OCI-LY7 (cell line): ENCODE measurements at places on chromosomes 5 and 9. TPM values are rescaled to one million over a fixed set of nuclear protein-coding genes. Genes with fewer than 3 reads are reported as not detected.
A peak's percentile ranks its signal among the peaks of the same experiment; 100 is the strongest.

- DNase-seq = no peak
Observed at GRCh38 chr9:20662156-20662555, 21.9 kb upstream of the FOCAD start.

GRCh38 chr5:102772273-102772672 is 17.2 kb downstream of the PAM start:
- no peak for DNase-seq

DNA sequence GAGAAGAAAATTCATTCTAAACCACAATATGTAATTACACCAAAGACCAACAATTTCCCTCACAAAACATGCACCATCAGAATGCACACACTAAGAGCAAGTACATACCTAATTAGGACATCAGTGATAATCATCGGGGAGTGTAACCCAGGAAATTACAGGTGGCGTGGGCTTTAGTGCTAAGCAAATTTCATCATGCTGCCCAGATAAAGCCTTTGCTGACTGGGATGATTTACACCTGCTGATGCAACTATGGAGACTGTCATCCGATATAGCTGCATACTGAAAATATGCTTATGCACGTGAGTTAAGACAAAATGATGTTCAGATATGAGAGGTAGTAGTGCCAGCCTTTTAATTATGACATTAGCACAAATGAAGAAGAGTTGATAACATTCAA is 123.2 kb downstream of the DCP2 start:
- DNase-seq = no peak

DNA sequence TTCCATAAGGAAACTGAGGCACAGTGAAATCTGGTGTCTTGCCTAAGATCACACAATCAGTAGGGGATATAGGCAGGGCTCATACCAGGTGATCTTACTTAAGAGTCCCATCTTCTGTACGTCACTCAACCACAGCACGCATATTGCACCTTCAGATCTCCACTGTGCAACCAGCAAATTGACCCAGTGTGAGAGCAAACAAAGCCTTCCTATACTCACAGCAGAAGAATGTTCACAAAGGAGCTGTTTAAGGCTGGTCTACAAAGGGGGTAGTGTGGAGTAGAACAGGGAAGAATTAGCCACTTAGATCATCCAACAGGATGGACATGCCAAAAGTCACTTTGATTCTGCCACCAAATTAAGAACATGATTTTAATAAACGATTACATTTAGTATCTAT is 305.9 kb downstream of the SLIT3 start:
- no peak for DNase-seq

DNA sequence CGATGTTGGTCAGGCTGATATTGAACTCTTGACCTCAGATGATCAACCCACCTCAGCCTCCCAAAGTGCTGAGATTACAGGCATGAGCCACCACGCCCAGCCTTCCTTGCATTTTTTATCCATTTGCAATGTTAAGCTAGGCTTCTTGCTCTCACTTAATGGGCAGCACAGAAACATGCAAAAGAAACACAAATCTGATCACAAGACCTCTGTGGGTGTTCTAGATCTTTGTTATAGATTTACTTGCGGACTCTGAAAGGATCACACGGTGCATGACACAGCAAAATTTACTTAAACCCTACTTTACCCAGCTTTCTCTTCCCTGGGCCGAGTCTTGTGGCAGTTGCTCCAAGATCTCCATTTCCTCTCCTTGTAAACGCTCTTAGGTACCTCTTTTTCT is 71.3 kb downstream of the PSAT1 start:
- no peak for DNase-seq

GRCh38 chr9:112836394-112836793 is 54.3 kb downstream of the SLC46A2 start:
- DNase-seq = no peak

DNA sequence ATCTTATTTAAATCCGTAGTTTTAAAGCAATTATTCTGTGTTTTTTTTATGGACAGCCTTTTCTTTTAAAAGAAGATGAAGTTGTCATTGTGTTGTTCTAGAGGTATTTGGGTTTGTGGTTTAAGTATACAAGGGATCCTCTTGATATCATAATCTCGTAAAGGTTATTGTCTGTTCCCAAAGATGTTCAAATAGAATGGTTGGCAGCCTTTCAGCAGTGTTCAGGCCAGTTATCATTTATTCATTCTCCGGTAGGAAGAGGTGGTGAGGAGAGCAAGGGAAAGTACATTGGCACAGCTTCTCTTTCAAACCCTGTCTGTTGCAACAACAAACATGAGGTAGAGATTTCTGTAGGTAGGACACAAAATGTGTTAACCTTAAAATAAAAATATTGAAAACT is 147.0 kb downstream of the FOCAD start:
- no peak for DNase-seq

The FOXD1 gene
- 4.7 and 5.6 TPM in 2 replicates for total RNA-seq

GRCh38 chr9:136551401-136552116 is 5.7 kb upstream of the NOTCH1 start:
- peak; percentile 34 for DNase-seq
